ENCODE measurements at places on chromosomes 2 and 18. TPM values are rescaled to one million over a fixed set of nuclear protein-coding genes. Genes with fewer than 3 reads are reported as not detected.
A peak's percentile ranks its signal among the peaks of the same experiment; 100 is the strongest.

Gene GALNT3
- 11.3 TPM for total RNA-seq

Gene CPS1
- 1.3 TPM for total RNA-seq

- no peak for DNase-seq
- no peak overlapping the region for H3K27ac ChIP-seq
- H3K27me3 ChIP-seq, result peaks cover 4% of the 10 kb centered on the region
- H3K4me1 ChIP-seq, result peaks cover 16% of the 10 kb centered on the region
These were observed 447.5 kb upstream of the SLC14A2 start for GRCh38 chr18:45167631-45168280.

- H3K36me3 ChIP-seq, result peaks cover 9% of the 10 kb centered on the region
- DNase-seq, result peak; percentile 75
- H3K27ac ChIP-seq, result peak overlapping the region; percentile 89
- peaks cover 52% of the 10 kb centered on the region for H3K4me1 ChIP-seq
These were observed 1.0 kb downstream of the RTN4 start for GRCh38 chr2:55049043-55049820.

GRCh38 chr2:127086990-127087790, 19.8 kb downstream of the BIN1 start:
- DNase-seq, result no peak
- H3K4me1 ChIP-seq, result peaks cover 46% of the 10 kb centered on the region
- H3K27me3 ChIP-seq, result peaks cover 2% of the 10 kb centered on the region
- no peaks in the 10 kb centered on the region for H3K36me3 ChIP-seq
- H3K4me3 ChIP-seq, result no peak overlapping the region
- no peak overlapping the region for H3K27ac ChIP-seq

- H3K36me3 ChIP-seq, result no peaks in the 10 kb centered on the region
- H3K27ac ChIP-seq, result peak overlapping the region; percentile 17
- DNase-seq, result no peak
- H3K4me1 ChIP-seq, result peaks cover 2% of the 10 kb centered on the region
- no peaks in the 10 kb centered on the region for H3K27me3 ChIP-seq
These were observed 34.9 kb downstream of the SLC38A11 start for GRCh38 chr2:164920430-164920829.
